ENCODE measurements at places on chromosomes 1 and 21. TPM values are rescaled to one million over a fixed set of nuclear protein-coding genes. Genes with fewer than 3 reads are reported as not detected.

DNA sequence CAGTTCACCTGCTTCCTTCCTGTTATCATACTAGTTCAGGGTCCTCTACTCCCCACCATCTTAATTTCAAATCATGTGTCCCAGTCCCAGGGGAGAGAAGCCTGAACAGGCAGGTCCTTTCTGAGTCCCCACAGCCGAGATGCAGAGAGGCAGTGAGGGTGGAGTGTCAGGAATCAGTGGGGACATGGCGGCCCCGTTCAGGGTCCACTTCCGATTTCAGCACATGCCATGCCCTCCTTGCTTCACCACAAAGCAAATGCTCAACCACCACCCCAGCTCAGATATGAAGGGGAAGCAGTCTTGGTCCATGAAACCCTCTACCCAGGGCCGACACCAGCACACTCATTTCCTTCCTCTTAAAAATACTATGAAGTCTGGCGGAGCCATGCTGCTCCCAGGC, 5.2 kb upstream of the SEMA4A start:
- DNase-seq, result no peak

SGIP1 gene
- total RNA-seq, result 6.2 TPM

PER3 gene
- total RNA-seq, result 11.7 TPM

DNA sequence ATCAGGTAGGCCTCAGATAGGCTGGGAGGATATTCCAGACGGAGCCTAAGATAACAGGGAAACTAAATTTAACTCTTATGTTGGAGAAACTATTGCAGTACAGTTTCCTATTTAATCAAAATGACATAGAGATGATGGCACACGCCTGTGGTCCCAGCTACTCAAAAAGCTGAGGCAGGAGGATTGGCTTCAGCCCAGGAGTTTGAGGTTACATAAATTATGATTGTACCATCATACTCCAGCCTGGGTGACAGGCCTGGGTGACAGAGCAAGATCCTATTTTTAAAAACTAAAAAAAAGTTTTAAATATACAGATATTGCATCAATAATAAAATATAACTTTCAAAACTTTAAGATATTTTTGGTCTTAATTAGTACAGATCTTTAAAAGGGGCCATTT, 25.2 kb upstream of the TAL1 start:
- DNase-seq, result no peak

MYOG gene
- not detected for total RNA-seq

DNA sequence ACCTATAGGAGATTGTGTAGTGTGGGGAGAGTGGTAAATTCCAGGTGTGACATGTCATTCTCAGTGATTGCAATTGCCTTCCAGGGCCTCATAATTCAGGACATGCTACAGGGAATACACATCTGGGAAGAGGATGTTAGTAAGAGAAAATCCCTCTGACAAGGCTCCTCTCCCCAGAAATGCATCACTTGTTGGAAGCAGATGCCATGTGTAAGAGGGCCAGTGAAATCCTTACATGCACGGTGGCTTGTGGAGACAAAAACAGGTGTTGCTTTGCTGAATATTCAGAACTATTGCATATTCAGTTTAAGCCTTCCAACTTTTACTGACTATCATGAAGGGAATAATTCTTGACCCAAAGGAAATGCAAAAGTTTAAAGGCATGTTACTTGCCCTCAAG, 503.4 kb downstream of the NEGR1 start:
- DNase-seq, result no peak

CTTNBP2NL gene
- total RNA-seq, result 10.2 TPM

TINAGL1 gene
- total RNA-seq, result 264 TPM

DNA sequence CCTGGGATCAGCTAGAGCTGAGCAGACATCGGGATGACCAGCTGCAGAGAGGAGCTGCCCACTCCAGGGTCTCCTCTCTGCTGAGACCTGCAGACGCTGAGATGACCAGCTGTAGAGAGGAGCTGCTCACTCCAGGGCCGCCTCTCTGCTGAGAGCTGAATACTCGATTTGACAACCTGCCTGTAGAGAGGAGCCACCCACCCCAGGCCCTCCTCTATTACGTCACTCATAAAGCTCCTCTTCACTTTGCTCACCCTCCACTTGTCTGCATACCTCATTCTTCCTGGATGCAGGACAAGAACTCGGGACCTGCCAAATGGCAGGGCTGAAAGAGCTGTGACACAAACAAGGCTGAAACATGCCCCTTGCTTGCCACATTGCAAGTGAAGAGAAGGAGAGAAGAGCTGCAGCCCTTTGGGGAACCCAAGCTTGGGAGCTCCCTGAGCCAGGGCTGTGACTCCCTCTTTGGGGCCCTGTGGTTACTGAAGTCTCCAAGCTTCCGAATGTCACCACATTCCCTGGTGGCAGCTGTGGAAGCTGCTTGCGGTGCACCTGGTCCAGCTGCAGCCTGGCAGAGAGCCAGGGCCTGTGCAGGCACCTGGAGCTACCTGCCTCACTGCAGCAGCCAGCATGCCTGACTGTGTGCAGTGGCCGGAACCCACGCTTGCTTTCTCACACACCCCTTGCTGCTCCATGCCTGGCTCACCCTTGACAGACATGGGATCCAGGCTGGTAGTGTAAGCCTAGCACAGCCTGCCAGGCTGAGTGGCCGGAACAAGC, 59.6 kb downstream of the CC2D1B start:
- no peak for DNase-seq

Measured in right atrium auricular region (tissue), 2 donors.